RWPE2 (cell line): ENCODE measurements at places on chromosomes 3 and 15.

DNA sequence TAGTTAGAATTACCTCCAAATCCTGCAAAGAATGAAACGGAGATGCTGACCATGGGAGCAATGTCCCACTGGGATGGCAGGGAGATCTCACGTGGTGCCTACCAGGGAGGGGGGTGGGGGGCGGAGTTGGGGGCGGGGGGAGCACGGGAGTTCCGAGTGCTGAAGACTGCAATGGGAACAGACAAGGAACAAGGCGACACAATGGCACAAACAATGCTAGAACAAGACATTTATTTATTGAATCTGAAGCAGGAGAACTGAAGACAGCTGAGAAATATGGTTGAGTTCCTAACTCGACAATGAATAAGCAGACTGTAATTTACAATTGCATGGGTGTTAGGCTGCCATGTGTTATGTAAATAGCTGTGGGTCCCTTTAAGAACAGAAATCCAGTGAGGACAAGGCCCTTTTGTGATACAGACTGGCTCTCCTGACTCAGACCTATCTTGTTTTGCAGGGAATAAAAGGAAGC, 91.2 kb downstream of the AQP9 start:
- no peak for DNase-seq

DNA sequence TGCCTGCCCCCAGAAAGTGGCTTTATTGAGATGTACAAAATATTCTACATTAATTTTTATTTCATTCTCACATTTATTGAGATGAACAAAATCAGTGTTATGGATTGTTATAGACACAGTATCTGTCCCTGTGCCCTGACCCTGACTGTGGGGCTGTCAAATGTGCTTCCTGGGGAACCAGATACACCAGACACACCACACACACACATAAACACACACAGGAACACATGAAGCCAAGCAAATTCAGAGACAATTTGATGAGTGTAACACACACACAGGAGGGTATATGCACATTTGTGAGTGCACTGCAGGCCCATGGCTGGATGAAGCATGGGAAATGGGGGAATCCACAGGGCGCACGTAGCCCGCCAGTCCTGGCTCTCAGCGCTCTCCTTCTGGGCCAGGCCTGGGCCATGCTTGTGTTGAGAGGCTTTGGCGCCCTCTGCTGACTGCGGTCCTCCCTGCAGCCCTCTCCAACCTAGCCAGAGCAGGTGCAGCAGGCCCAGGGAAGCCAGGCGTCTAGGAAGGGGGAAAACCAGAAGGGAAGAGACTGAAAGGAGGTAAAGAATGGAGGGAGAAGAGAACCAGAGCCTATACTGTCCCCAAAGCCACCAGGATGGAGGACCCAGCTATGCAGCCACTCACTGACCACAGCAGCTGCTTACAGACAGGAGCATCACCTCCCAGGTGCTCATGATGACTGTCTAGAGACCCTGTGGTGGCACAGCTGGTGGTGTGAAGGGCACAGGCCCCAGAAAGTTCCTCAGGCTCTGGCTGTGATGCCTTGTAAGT, 18.0 kb upstream of the LOXL1 start:
- DNase-seq = no peak

GRCh38 chr3:59545374-59545773, 495.5 kb upstream of the CFAP20DC start:
- DNase-seq = no peak

GRCh38 chr15:25799906-25800700, 63.0 kb downstream of the ATP10A start:
- no peak for DNase-seq

DNA sequence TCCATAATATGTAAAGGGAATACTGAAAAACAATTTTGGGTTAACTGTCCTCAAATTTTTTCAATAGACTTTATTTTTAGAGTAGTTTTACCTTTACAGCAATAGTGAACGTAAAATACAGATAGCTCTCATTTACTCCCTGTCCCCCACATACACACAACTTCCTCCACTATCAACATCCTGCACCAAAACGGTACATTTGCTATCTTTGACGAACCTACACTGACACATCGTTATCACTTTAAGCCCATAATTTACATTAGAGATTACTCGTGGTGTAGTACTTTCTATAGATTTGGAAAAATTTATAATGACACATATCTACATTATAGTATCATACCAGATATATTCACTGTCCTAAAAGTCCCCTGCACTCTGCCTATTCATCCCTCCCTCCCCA, 16.9 kb upstream of the P2RY1 start:
- no peak for DNase-seq

DNA sequence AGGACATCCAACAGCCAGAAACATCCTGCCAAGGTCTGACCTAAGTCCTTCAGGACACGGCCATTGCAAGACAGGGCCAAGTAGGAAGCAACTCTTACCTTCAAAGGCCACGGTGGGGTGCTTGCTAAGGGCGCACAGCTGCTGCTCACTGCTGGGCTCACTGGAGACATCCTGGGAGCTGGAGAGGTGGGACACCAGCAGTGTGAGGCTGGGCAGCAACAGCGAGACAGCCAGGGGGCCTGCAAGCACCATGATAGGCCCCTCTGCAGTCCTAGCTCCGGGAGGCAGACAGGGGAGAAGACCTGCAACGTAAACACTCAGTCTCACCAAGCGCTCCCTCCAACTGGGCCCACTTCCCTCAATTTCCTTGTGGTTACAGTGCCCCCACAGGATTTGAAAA, 79.2 kb downstream of the SEMA5B start:
- DNase-seq = no peak

DNA sequence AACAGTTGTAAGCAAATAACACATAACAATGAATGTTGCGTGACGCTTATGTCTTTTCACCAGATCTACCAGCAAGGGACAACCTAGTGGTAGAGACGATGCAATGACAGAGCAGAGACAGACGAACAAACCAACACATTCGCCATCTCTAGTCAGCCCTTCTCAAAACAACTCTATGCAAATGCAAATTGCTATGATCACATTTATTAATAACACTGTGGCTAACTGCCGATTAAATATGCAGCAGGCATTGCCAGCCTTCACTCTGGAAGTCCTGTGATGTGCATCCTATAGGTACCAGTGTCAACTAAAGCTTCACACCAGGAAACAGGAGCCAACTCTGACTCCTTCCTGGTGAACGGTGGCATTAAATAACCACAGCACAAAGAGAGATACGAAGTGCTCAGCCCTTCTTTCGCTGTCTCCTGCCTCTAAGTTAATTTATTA, 94.2 kb downstream of the FOXP1 start:
- DNase-seq = no peak

GRCh38 chr3:133125802-133126201, 87.6 kb downstream of the TMEM108 start:
- DNase-seq = no peak

DNA sequence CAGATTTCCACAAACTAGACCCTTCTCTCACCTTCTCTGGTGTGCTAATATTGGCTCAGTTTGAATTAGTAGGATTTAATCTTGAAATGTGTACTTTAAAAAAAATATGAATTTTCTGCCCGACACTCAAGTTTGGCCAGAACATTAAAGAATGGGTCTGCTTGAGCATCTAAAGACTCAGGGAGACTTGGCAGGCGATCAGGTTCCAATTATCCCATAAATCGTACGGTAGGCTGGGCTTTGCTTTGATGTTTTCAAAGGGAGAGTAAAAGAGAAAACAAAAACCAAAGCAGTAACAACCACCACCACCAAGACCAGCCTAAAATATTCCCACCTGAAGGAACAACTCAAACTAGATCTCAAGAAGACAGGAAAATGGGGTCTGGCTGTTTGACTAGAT, 230.8 kb downstream of the EBLN2 start:
- no peak for DNase-seq

- no peak for DNase-seq
Measured at GRCh38 chr3:131543714-131544113, 40.9 kb upstream of the MRPL3 start.

DNA sequence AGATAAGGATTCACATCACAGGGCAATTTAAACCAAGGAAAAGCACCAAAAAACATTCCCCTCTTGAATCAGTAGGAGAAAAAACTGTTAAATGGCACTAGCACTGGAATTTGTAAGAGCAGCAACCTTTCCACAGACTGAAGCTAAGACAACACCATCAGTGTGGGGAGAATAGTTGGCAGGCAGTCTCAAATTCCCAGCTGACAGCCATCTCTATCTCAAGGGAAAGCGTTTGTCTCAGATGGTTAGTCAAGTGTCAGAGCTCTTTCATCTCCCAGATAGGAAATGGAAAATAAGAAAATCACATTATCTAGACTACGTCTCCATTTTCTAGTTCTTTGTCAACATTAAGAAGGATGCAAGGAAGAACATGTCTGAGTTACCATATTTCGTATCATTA, 228.7 kb downstream of the WDR72 start:
- no peak for DNase-seq

- no peak for DNase-seq
Measured at GRCh38 chr3:13017361-13018042, 55.7 kb downstream of the IQSEC1 start.

GRCh38 chr15:47362118-47362905, 355.0 kb upstream of the SEMA6D start:
- no peak for DNase-seq

GRCh38 chr3:178498871-178499270, 37.4 kb upstream of the KCNMB2 start:
- DNase-seq = no peak

DNA sequence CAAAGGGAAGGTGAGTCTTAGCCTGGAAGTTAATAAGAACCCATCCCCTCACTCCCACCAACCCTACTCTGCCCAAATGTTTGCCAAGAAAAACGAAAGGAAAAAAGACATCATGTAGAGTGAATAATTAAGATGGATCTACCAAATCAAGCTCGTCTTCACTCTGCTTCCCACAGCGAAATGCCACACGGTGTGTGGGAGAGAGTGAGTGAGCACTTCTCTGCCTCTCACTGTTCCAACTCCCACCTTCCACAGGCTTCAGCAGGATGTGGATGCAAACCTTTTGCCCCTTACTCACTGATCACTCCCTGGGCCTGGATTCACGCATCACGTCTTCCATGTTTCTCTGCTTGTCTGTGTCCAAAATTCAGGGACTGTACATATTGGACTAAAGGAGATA, 85.4 kb downstream of the WDR76 start:
- no peak for DNase-seq

DNA sequence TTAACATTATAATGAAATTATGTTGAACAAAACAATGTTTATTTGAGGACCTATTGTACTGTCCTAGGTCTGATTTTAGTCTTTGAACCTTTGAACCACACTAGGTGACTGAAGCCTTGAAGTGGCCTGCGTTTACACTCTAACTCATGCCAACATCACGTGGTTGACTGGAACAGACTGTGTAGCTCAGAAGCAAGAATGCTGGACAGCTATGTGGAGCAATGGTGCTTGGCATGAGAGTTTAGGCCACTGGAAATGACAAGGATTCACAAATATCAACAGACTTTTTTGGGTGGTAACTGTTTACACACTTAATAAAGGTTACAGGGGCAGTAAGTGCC, 391.5 kb downstream of the RAP2B start:
- no peak for DNase-seq

- DNase-seq = no peak
Measured at GRCh38 chr15:73353734-73354133, 15.0 kb downstream of the HCN4 start.

DNA sequence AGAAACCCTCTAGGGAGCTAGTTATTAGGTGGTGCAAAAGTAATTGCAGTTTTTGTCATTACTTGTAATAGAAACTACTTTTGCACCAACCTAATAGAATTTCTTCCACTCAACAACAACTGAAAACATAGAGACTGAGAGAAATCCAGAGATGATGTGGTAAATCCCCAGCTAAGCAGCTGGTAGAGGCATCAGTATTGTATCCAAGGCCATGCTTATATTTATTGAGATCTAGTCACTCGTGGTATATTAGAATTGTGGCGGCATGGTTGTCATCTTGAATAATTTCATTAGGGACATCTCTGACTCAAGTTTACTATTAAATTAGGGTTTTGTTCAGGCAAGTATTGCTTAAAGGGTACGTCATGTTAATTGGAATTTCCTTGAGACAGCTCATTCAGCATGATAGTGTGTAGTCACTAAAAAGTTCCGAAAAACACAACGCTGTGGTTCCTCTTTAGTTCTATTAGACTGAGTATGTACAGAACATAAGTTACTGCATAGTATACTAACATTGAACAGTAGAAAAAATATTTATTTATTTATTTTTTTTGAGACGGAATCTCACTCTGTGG, 35.3 kb downstream of the PAK2 start:
- no peak for DNase-seq

DNA sequence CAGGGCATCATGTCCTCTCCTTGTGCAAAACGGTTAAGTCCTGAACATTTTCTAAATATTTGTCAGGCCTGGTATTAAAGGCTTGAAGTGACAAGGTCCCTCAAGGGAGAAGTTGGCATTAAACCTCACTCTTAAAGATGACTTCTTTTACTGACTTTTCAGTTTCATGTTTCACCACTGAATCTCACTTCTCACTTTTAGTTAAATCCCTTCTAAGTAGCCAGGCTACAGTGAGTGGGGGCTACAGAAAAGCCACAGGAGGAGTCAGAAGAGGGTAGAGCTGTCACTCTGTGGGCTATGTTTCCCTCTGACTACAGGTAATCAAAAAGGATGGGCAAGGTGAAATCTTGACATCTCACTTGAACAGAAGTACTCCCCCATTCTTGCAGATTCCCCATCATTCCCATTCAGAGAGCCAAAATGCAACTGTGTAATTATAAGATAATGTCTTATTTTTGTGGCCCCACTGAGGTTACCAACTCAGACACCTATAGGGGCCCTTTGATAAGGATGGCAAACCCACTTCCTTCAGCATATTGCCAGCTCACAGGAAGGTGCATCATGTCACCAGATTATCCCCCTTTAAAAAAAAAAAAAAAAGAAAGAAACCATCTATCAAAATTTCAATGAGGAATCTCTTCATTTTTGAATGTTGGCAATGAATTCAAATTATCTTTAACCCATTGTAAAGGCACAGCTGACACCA, 790.1 kb upstream of the CFAP20DC start:
- DNase-seq = no peak

DNA sequence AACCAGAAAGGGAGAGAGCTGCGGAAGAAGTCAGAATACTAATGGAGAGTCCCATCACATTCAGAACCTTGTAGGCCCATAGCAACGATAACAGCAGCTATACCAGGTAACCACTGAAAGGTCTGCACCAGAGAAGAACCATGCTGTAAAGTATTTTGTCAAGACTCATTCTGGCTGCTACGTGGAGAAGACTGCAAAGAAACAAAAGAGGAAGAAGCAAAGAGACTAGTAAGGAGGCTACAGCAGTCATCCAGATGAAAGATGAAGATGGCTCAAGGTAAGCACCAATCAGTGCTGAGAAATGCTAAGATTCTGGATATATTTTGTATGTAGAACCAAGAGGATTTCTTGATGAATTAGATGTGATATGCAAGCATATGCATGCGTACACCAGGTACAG, 39.6 kb downstream of the ACAP2 start:
- DNase-seq = no peak

- DNase-seq = no peak
Measured at GRCh38 chr3:169199283-169199682, 464.2 kb downstream of the MECOM start.
